ENCODE measurements at places on chromosomes 6 and 20.

- no peak for DNase-seq
Observed at GRCh38 chr6:25105070-25105925, 169.5 kb upstream of the RIPOR2 start.

DNA sequence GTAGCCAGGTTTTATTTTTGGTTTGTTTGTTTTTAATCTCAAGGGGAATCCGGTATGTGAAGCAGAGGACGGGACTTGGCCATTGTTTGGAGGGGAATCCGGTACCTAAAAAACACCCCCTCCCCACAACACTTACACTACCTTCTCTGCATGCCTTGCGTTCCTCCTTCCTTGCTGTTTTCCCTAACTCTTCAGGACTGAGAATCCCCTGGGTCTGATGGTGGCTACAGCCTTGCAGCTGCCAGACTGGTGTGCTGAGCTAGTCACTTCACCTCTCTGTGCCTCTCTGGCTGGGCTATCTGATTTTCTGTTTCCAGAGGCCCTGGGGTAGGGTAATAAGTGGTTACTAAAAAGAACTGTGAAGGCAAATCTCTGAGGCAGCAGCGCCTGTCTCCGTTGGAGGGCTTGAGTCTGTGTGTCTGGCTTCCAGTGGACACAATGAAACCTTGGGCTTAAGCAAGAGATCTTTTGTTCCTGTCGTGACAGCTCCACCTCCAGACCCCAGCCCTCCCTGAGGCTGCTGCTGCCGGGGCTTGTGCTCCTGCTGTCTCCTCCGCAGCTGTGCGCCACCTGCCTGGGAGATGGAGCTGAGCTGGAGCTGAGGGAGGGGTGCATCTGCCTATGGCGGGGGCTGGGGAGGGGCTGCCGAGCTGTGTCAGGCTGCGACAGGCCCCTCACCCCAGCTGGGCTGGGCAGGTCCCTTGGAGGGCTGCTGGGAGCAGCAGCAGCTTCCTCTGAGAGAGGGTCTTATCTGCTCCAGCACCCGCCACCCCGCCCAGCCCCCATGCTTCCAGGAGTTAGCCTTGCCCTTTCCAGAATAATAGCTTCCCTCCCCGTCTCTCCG, 65.8 kb upstream of the CCDC167 start:
- DNase-seq: peak; percentile 53

GRCh38 chr6:39924283-39924682, 10.0 kb downstream of the MOCS1 start:
- DNase-seq: no peak

GRCh38 chr20:62220666-62221568, 839 bp upstream of the HRH3 start:
- DNase-seq: no peak
